ENCODE measurements at places on chromosomes 11 and 22.

- DNase-seq, result no peak
Observed at GRCh38 chr11:110807801-110808200, 95.6 kb upstream of the ARHGAP20 start.

- DNase-seq, result no peak
Observed at GRCh38 chr11:65911682-65912568, 6.9 kb downstream of the C11orf68 start.

- DNase-seq, result no peak
Observed at GRCh38 chr22:31393893-31394292, 5.5 kb upstream of the DRG1 start.

GRCh38 chr11:135001581-135001980 lies 589.5 kb upstream of the B3GAT1 start:
- no peak for DNase-seq

DNA sequence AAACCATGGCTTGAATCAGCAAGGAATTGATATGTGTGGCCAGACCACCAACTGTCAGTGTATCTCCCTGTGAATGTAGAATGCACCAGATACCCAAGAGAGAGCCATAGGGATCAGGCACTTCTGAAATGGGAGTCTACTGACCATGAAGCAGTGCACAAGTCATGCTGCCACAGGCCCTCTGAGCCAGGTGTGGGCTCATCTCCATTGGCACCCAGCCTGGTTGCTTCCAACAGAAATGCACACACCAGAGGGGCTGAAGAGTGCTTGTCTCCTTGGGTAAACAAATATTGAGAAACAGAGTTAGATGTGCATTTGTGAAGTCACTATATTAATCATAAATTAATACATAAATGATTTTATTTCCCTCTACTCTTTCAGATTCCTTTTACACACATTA lies 28.4 kb upstream of the PANX1 start:
- DNase-seq, result no peak

Measured in activated CD4-positive, alpha-beta T cell treated with anti-CD3 and anti-CD28 coated beads for 1 hour (primary cell).